ENCODE measurements at places on chromosomes 1 and 21. TPM values are rescaled to one million over a fixed set of nuclear protein-coding genes. Genes with fewer than 3 reads are reported as not detected.

DNA sequence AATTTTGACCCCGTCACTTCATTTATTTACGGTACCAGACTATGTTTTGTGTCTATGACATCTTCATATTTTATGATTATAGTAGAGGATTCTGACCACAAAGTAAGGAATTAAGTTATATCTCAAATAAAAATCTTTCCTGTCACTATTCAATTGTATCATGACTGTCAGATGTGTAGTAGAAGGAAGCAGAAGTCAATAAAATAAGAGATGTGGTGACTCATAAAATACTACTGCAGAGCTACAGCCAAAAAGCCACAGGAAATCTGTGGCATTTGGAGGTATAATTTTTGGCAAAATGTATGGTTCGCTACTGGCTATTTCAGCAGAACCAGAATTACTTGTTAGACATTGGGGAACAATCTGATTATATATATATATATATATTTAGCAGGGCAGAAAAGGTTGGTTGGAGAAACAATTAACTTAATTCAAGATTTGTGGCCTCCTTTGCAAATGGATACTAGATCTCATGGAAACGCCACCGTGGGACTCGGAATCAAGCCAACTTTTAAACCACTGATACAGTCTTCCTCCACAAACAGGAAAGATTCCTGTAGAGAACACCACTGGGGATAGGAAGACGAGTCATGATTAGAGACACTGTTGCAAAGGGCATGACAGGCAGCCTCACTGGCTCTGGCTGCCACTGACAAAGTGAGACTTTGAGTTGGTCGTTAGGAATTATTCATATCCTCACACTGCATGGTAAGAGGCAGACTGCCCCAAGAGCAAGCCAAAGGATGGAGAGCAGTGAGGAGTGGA, 5.1 kb downstream of the FCRL2 start:
- no peak for DNase-seq

DNA sequence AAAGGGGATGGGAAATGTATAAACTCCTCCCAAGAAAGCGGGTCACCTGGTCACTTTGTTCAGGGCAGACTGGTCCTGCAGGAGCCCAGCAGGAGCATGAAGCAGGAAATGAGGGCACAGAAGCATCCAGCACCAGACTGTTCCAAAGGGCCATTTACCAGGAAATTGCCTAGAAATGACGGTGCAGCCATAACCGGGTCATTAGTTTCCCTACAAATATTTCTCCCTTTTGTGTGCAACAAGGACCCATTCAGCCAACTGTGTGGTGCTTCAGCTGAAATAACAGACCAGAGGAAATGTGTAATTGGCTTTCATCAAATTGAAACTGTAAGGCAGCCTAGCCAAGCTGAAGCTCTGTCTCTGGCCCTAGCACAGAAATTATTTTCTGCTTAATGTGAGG, 7.6 kb upstream of the CTTNBP2NL start:
- no peak for DNase-seq

GRCh38 chr21:40595806-40596205, 251.2 kb downstream of the DSCAM start:
- no peak for DNase-seq

- no peak for DNase-seq
These were observed 84.2 kb downstream of the CDC7 start for GRCh38 chr1:91584878-91585277.

DNA sequence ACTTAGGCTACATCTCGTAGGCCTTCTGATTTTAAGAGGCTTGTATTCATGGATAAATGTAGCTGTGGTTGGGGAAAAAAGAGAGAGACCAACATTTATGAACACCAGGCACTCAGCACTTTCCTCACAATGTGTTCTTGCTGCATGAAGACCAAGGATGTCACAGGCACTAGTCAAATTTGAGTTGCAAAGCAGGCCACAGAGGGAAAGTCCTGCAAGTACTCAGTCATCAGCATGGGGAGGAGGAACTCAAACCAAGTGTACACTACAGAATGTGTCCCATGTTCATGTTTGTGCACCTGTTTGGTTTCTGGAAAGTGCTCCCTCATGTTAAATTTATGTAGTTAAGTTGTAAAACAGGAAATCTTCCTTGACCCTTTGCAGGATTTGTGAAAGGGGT, 8.7 kb upstream of the MAP3K7CL start:
- no peak for DNase-seq

GRCh38 chr1:202221911-202222909, 28.6 kb downstream of the LGR6 start:
- no peak for DNase-seq

DNA sequence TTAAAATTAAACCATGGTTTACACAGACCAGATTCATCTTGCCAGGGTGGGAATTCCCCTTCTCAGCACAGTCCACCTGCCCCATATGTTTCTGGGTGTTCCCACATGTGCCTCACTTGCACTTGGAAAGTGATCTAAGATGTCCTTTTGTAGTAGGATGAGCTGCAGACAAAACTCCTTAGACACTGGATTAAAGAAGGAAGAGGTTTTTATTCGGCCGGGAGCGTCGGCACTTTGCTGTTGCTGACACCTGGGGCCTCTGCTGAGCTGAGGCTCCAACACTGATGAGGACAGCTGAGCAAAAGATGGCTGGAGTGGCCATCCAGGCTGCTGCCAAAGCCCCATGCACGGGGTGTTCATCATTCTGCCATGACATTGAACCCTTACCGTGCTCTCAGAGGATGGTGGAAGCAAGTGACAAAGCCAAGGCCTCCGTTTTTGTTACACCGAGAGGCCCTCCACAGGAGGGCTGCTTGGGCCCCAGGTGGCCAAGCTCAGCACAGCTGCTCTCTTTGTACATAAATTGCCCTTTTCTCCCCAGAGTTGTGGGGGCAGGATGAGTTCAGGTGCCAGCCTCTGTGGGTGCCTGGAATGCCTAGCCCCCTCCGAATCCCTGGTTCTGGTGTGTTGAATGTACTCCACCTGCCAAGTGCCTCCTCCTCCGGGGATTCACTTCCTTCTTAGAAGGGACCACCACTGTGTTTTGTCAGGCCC, 7.3 kb upstream of the ACOT11 start:
- DNase-seq = no peak

DNA sequence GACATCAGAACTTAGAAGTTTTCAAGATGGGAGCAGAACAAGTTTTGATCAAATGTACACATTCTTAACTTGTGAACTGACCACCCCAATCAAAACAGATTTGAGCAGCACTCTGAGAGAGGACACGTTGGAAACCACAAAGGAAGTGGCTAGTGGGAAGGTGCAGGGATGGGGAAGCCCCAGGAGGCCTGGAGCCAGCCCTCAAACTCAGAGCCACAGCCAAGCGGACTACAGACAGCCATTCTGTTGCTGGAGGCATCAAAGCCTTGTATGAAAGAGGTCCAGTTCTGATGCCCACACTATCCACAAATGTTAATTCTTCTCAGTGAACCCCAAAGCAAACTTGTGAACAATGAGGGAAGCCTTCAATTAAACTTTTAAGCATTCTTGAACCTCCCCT, 143.6 kb upstream of the RAB4A start:
- DNase-seq = peak; percentile 54

GRCh38 chr21:45447821-45448220, 42.9 kb downstream of the COL18A1 start:
- DNase-seq = no peak

- no peak for DNase-seq
These were observed 31.0 kb upstream of the BEND5 start for GRCh38 chr1:48807554-48808260.

DNA sequence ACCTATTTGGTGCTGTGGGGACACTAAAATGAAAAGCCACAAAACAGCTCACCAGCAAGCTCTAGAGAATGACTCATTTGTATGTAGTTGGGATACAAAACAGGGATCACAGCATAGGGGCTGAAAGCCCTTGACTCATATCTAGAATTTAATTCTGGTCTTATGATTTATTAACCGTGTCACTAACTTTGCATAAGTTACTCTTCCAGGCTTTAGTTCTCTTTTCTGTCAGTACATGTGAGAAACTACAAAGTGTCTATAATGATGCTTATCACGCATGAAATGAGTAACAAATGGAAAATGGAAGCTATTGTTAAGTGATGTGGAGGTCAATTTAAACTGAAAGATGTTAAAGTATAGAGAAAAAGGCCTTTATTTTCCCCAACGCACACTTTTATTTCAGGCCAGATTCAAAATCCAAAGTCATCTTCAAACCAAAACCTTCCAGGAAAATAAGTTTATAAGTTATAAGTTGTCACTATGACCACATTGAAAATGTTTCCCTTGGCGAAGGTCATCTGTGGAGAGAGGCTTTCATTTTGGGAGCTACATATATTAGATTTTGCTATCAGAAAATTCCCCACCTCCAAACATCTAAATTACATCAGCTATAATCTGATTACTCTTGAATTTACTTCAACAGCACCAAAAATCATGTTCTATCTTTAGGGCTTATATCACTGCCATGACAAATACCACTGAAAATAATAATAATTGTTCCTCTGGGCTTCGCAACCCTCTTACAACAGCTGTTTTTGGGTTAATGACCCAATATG, 430.5 kb downstream of the MRPL39 start:
- no peak for DNase-seq

DNA sequence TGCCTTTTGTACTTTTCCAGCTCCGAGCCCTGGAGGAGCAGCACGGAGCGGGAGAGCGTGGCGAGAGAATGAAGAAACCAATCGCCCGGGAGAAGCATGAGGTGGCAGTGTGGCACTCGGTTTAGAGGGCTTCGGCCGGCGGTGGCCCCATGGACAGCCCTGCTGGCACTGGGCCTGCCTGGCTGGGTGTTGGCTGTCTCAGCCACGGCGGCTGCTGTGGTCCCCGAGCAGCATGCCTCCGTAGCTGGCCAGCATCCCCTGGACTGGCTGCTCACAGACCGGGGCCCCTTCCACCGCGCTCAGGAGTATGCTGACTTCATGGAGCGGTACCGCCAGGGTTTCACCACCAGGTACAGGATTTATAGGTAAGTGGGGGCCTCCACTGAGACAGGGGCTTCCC, 59.0 kb downstream of the BRINP2 start:
- no peak for DNase-seq

GRCh38 chr1:54404939-54405897, 976 bp downstream of the SSBP3 start:
- DNase-seq = peak; percentile 31

GRCh38 chr1:178579562-178579961, 66.7 kb downstream of the TEX35 start:
- DNase-seq = no peak

GRCh38 chr1:207499573-207499972, 3.6 kb downstream of the CR1 start:
- peak; percentile 50 for DNase-seq

- no peak for DNase-seq
These were observed 22.6 kb upstream of the IL20 start for GRCh38 chr1:206842854-206843253.

DNA sequence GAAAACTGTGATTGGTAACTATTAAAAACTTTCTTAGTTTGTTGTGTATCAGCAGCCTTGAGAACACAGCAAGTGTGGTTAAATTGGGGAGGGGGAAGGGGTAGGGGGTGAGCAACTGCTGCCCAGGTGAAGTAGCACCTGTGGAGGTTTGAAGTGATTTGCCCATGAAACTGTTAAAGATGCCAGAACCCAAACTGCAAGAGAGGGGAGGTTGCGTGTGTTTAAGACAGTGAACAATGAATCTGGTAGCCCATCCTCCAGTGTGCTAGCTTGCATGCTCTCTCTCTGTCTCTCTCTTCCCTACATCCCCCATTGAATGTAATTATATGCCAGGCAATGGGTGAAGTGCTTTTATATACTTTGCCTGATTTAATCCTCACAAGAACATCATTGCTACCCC, 154.7 kb downstream of the RUNX1 start:
- no peak for DNase-seq

- no peak for DNase-seq
These were observed 2153.9 kb downstream of the NCAM2 start for GRCh38 chr21:23152130-23152529.

DNA sequence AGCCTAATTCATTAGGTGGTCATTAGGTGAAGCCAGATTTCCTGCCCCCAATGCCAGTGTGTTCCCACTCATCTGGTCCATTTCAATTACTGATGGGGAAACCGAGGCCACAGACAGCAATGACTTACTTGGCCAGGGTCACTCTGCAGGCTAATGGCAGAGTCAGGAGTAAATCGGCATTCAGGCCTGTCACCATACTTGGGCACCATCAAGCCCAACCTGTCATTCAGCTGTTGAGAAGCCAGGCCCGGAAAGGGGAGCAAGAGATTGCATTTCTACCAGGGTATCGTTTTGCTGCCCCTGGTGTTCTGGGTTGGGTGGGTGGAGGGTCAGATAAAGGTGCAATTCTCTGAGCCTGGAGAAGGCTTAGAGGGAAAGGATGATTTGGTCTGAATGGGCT, 8.0 kb upstream of the TMEM61 start:
- no peak for DNase-seq

DNA sequence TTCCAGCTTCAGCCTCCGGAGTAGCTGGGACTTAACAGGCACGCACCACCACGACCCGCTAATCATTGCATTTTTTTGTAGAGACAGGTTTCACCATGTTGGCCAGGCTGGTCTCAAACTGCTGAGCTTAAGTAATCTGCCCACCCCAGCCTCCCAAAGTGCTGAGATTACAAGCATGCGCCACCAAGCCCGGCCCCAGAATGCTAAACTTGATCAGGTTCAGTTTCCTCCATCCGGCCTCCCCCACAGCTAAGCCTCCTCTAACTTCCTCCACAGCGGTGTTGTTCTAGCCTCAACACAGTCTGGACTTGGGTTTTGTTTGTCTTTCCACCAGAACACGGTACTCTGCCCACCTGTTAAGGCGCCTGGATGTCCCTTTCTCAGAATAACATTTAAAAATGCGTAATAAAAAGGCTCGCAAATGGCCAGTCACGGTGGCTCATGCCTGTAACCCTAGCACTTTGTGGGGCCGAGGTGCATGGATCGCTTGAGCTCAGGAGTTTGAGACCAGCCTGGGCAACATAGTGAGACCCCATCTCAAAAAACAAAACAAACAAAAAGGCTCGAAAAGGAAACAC, 2.4 kb downstream of the PARP1 start:
- no peak for DNase-seq

GRCh38 chr21:34243562-34243961, 120.2 kb upstream of the KCNE2 start:
- no peak for DNase-seq

Gene CLCA1
- total RNA-seq = not detected

Gene PDIK1L
- total RNA-seq = 16.3 TPM

Gene HUNK
- total RNA-seq = 0.42 TPM

Gene ALDH4A1
- total RNA-seq = 4.7 TPM

Gene LAD1
- not detected for total RNA-seq

Gene TSNAX
- total RNA-seq = 48.5 TPM

Gene DCST2
- total RNA-seq = 0.20 TPM

Gene EDN2
- total RNA-seq = not detected
